NCI-H2081 (cell line): ENCODE measurements at places on chromosomes 7 and 10.

- no peak for DNase-seq
These were observed 462.5 kb downstream of the TNS3 start for GRCh38 chr7:47119261-47119865.

DNA sequence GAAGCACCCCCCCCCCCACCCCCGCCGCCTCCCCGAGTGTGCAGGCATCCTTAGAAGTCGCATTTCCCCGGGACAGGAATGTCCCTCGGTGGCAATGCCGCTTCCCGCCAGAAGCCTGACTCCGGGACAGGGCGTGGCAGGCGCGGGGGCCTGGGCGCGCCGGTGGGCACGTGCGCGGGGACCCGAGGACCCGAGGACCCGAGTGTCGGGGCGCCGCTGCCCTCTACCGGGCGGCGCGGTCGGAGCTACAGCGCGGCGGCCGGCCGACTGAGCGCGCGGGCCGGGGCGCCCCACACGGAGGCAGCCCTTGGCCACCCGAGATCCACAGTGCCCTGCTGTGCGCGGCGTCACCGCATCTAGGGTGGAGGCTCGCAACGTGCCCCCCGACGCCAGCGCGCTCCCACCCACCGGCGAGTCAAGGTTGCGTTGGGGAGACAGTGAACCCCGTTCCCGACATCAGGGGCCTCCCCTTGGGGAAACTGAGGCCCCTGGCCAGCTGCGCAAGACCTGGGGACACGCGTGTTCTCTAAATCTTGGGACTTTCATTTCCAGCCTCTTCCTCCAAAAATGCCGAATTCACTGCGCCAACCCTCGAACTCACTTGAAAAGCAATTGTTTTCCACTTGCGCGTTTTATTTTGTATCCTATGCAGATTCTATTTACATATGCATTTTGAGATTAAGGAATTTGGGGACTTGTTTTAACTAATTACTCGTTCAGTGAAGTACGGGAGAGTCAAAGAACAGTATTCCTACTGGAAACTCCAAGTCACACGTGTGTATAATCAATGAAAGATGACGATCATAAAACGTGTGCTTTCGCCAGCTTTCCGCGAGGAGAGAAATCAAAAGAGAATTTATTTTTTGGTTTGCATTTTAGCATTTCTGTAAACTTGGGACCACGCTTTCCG lies 3.1 kb upstream of the CUX1 start:
- peak; percentile 63 for DNase-seq

- DNase-seq = no peak
These were observed 30.1 kb downstream of the SMNDC1 start for GRCh38 chr10:110274647-110275046.

- DNase-seq = peak; percentile 41
These were observed 16.1 kb upstream of the IMPDH1 start for GRCh38 chr7:128425850-128426249.

DNA sequence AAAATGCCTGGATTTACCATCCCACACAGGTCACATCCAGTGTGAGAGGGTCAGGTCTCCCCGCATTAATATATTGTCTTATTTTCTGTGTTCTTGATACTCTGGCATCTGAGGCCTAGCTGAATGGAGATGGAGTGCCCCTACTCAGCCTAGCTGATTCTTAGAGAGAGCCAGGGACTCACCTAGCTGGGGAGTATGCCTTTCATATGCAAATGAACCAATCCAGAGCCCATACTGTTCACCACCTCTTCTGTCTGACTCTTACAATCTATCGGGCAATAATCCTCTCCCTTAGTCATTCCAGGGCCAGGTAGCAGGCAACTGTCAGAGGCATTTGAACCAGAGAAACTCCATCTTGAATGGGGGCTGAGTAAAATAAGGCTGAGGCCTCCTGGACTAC lies 46.3 kb downstream of the LBX1 start:
- no peak for DNase-seq

- no peak for DNase-seq
These were observed 5.7 kb upstream of the AP5Z1 start for GRCh38 chr7:4769761-4770160.

- DNase-seq = no peak
These were observed 41.8 kb downstream of the VIPR2 start for GRCh38 chr7:159102681-159103381.
